ENCODE measurements at places on chromosomes 4 and X.

- DNase-seq, result no peak
Observed at GRCh38 chr4:74930162-74930561, 2.8 kb upstream of the PARM1 start.

DNA sequence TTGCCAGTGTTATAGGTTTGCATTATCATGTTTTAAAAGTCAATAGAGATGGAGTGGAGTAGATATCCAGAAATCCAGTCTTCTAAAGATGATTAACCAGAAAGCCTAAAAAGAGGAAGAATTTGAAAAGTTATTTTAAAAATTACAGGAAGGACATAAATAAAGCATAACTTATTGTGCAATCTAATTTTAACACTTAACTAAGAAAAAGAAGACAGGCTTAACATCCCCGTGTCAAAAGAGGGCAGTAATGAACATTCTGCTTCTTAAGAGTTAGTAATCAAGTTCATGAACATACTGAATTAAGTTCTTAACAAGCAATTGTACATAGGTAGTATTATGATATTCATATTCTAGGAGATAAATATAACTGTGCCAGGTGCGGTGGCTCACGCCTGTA is 39.3 kb downstream of the ELF2 start:
- DNase-seq, result no peak

DNA sequence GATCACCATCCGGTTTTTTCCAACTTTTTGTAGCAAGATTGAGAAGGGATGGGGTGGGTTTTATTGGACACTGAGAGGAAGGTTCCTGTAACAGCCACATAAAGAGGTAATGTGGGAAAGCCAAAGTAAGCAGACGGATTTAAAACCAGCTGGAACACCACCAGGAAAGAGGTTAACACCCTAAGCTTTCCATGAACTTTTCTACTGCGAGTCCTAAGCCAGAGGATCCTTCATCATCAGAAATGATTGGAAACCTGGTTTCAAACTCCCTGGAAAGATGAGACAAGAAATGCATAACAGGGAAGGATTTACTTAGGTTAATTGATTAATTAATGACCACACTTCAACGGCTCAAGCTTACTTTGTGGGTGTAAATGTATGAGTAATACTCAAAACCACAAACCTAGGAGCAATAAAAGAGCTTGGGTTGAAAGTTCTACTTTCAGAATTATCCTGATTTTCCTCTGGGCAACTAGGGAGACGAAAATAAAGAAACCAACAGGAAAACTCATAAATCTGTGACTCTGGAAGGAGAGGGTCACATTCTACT is 91.5 kb downstream of the COX18 start:
- DNase-seq, result no peak

- DNase-seq, result no peak
Observed at GRCh38 chr4:163901319-163901718, 406.8 kb downstream of the TMA16 start.

- peak; percentile 35 for DNase-seq
Observed at GRCh38 chr4:108035691-108036090, 46.0 kb downstream of the HADH start.

DNA sequence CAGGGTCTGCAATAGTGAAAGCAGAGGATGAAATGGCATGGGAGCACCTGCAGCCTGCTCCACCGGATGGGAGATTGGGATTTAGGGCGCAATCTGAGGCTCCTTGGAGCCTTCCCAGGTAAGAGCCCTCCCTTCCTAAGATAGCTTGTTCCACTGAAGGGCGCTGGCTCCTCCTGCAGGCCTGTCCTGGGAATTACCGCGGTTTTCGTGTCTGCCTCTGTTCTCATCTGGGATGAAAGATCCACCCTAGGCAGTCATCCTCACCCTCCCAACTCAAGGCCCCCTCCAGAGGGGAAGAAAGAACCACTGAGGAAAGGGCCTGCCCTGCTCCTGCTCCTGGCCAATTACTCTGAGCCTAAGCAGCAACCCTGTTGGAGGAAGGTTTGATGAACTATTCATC is 547.5 kb downstream of the SMARCA1 start:
- peak; percentile 20 for DNase-seq

DNA sequence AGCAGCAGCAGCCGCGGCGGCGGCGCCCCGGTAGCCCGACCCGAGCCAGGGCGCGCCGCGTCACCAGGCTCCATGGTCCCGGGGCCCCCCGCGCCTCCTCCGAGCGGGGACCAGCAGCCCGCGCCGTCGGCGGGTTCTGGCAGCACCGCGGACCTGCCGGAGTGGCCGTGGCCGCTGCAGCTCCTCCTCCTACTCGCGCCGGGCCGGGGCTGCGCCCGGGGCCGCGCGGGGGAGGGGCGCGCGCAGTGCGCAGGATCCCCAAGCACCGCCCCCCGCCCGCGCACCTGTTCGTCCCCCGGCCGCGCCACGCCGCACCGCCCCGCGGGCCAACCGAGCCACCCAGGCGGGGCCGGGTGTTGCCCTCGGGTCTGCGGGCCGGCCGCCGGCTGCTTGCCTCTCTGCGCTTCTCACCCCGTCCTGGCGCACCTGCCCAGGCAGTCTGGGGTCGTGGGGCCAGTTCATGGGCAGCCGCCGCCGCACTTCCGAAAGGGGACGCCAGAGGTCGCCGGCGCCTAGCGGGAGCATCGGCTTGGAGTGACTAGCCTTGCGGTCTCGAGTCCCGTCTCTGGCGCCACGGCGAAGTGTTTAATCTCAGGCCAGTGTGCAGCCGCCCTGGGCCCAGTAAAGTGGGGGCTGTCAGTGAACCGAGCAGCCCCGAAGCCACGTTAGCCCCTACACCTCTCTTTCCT is at the start of gene SLC9A7:
SLC9A7 (minus strand) TSS at position 163 of the 689 bp plus-strand sequence; CDS start at position 74, 89 bp downstream.
- peak; percentile 82 for DNase-seq

DNA sequence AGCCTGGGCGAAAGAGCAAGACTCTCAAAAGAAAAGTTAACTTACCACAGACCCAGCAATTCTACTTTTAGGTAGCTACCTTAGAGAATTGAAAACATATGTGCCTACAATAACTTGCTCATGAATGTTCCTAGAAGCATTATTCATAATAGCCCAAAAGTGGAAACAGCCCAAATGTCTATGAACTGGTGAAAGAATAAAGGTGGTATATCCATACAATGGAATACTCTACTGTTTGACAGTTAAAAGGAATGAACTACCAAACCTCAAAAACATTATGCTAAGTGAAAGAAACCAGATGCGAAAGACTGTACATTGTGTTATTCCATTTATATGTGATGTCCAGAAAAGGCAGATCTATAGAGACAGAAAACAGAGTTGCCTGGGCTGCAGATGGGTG is 131.4 kb downstream of the UCHL1 start:
- DNase-seq, result no peak

- DNase-seq, result no peak
Observed at GRCh38 chr4:142585411-142585810, 260.7 kb downstream of the INPP4B start.

- no peak for DNase-seq
Observed at GRCh38 chr4:123390846-123391456, 5.6 kb upstream of the SPRY1 start.

GRCh38 chr4:113840861-113841260 is 79.3 kb upstream of the CAMK2D start:
- no peak for DNase-seq

DNA sequence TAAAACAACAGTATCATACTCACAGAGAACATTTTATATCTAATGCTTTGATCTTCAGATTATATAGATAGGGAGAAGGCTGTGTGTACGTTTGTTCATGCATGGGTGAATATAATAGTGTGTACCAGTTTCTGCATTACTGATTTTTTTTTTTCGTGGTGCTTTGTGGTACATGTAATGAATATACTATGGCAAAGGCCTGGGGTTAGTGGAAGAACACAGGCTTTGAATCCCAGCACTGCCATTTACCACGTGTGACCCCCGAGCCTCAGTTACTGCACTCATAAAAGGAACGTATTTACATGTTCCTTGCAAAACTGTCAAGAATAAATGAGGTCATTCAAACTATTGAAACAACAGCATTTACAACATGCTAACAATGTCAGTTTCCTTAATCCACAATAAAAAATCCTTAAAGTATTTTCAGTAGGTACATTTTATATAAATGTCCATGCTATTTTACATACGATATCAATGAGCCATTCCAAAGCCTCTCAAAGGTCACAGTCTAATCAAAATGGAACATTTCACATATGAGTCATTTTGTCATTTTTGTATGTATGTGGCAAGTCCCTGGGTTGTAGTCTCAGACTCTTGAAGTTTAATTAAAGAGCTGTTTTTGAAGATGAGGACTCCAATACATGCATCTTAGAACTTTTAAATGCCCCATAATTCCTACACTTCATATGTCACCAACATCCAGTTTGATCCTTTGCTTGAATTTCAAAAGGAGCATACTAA is 242.8 kb downstream of the PPP3CA start:
- DNase-seq, result no peak

- DNase-seq, result no peak
Observed at GRCh38 chr4:186016796-186017195, 52.2 kb upstream of the TLR3 start.

DNA sequence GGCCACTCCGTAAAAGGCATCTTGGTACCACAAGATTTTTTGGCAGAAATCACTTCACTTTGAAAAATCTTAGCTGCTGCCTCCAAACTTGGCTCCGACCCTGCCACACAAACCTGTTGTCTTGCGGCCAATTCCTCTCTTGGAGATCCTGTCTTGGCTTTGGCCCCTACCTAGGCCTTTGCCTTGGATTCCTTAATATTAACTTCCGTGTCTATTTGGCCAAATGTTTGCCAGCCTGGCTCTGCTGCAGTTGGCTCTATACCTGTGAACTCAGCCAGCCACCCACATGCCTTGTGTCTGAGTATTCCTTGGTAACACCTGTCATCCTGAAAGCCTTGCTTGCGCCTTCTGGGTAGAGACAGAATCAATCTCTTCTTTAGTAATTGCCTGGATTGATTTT is 12.5 kb downstream of the GRXCR1 start:
- DNase-seq, result no peak

DNA sequence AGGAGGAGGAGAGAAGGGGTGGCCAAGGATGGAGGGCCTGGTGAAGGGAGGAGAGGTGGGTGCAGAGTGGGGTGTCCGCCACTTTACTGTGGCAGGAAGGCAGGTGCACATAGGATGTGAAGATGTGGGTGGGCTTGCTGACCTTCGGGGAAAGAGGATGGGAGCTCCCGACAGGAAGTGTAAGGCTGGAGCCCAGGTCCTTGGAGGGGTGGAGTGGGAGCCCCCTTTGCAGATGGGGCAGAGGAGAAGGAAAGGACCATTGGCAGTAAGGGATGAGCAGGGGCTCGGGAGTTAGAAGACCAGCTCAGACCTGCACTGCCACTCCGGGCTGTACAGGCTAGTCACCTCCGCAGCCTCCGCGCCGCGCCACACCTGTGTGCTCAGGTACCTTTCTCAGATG is 89.5 kb downstream of the EVC start:
- DNase-seq, result no peak

DNA sequence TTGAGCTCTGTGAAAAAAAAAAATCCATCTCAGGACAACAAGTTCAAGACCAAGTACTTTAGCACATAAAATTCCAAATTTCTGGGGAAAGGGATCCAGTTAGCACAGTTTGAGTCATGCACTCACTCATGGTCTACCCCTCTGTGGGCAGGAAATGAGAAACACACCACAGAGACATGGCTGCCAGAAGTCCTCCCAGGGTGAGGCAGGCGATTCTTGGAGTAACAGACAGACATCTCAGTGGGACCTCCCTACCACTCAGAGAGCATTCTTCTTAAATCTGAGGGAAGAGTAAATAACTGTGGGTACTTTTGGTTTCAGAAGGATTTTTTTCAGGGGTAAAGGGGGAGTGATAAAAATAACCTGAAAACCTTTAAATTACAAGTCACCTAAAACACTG is 14.1 kb downstream of the CXCL1 start:
- no peak for DNase-seq

Data from activated CD8-positive, alpha-beta T cell treated with anti-CD3 and anti-CD28 coated beads, Interleukin-2, amount 10 ng/mL, durations not matched to agents 7 days and 5 days (primary cell).